Thyroid gland (tissue), 4 donors: ENCODE measurements at places on chromosomes 13 and 19. TPM values are rescaled to one million over a fixed set of nuclear protein-coding genes. Genes with fewer than 3 reads are reported as not detected.

GRCh38 chr19:30287973-30288372, 84.2 kb upstream of the ZNF536 start:
- no peaks in the 10 kb centered on the region for H3K36me3 ChIP-seq
- no peak overlapping the region for H3K4me3 ChIP-seq
- no peak for DNase-seq

GRCh38 chr19:6378041-6378440, 2.3 kb upstream of the PSPN start:
- H3K4me1 ChIP-seq = peaks cover 20% of the 10 kb centered on the region
- no peak overlapping the region for H3K4me3 ChIP-seq

GRCh38 chr19:57241176-57241575, 744 bp downstream of the ZNF805 start:
- H3K4me3 ChIP-seq = peak overlapping the region; percentile 94
- no peaks in the 10 kb centered on the region for H3K27me3 ChIP-seq
- DNase-seq = no peak
- peaks cover 15% of the 10 kb centered on the region for H3K36me3 ChIP-seq

DNA sequence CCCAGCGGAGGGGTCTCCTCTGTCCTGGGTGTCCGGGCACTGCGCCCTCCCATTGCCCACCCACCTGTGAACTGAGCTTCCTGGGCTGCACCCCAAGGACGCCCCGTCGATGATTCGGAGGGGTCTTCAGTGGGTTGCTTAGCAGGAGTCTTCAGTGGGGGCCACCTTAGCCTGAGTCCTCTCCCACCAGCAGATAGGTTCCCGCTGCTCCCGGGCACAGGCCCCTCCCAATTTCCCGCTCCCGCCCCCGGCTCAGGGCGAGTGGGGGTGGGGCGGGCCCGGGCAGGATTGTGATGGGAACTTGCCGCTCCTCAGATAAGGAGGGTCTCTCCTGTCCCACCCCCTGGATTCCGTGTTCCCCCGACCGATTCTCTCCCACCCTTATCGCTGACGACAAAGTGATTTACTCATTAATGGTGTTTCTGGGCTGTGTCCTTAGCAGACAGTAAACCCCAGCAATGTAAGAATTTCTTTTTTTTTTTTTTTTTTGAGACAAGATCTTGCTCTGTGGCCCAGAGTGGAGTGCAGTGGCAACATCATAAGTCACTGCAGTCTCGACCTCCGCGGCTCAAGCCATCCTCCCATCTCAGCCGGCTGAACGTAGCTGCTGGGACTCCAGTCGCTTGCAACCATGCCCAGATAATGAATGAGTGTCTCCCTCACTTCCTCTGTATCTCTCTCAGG, 655 bp upstream of the S1PR5 start:
- H3K27ac ChIP-seq = no peak overlapping the region
- H3K4me1 ChIP-seq = peaks cover 13% of the 10 kb centered on the region
- no peaks in the 10 kb centered on the region for H3K36me3 ChIP-seq
- no peak overlapping the region for H3K4me3 ChIP-seq
- peaks cover 11% of the 10 kb centered on the region for H3K27me3 ChIP-seq
- DNase-seq = no peak

- H3K36me3 ChIP-seq = no peaks in the 10 kb centered on the region
- H3K27me3 ChIP-seq = no peaks in the 10 kb centered on the region
- peaks cover 17% of the 10 kb centered on the region for H3K4me1 ChIP-seq
These were observed 45.3 kb downstream of the FNDC3A start for GRCh38 chr13:49020940-49021553.

- no peak overlapping the region for H3K27ac ChIP-seq
- no peaks in the 10 kb centered on the region for H3K27me3 ChIP-seq
- peak; percentile 79 for DNase-seq
- no peaks in the 10 kb centered on the region for H3K4me1 ChIP-seq
- no peak overlapping the region for H3K4me3 ChIP-seq
These were observed 58.7 kb downstream of the MRPL57 start for GRCh38 chr13:21235174-21235573.

DNA sequence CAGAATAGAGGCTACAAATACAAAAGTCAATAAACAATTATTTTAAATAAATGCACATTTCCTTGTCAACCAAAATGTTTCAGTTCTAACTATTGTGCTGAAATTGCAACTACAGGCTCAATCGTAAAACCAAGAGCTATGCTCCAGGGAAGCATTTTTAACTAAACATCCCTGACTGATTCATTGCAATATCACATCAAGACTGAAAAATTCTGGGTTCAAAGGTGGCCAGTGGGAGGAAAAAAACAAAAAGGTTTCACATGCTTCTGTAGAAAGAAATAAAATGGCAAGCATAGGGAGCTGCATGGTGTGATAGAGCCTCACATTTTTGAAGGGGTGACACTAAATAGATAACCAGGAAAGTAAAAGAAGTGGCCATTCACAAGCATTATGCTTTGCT, 862.8 kb downstream of the PCDH9 start:
- H3K4me1 ChIP-seq = no peaks in the 10 kb centered on the region
- no peak overlapping the region for H3K4me3 ChIP-seq
- no peaks in the 10 kb centered on the region for H3K36me3 ChIP-seq
- no peaks in the 10 kb centered on the region for H3K27me3 ChIP-seq

- H3K4me1 ChIP-seq = no peaks in the 10 kb centered on the region
- H3K36me3 ChIP-seq = no peaks in the 10 kb centered on the region
- no peak for DNase-seq
- no peak overlapping the region for H3K27ac ChIP-seq
- H3K4me3 ChIP-seq = no peak overlapping the region
These were observed 38.7 kb upstream of the GRTP1 start for GRCh38 chr13:113402471-113403254.

GRCh38 chr13:77386880-77387606, 60.1 kb upstream of the MYCBP2 start:
- no peak for DNase-seq
- no peak overlapping the region for H3K4me3 ChIP-seq
- no peaks in the 10 kb centered on the region for H3K27me3 ChIP-seq
- no peaks in the 10 kb centered on the region for H3K4me1 ChIP-seq
- H3K36me3 ChIP-seq = no peaks in the 10 kb centered on the region

DNA sequence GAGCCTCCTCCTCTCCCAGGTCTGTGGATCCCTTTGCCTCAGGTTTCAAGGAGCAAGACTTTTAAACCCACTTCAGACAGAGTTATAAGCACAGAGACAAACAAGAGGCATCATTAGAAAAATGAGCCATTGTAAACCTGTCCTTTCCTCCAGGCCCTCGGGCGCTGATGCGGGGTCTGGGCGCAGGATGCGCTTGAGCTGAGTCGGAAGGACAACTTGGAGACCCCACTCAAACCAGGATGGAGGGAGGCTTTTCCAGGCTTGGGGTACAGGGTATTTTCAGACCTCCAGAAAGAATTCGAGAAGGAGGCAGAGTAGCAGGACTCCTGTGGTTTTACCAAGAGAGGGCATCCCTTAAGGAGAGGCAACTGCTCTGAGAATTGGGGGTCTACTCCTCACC, 155.6 kb downstream of the NUFIP1 start:
- no peaks in the 10 kb centered on the region for H3K4me1 ChIP-seq
- DNase-seq = no peak
- no peak overlapping the region for H3K4me3 ChIP-seq
- H3K27me3 ChIP-seq = no peaks in the 10 kb centered on the region
- H3K27ac ChIP-seq = no peak overlapping the region

DNA sequence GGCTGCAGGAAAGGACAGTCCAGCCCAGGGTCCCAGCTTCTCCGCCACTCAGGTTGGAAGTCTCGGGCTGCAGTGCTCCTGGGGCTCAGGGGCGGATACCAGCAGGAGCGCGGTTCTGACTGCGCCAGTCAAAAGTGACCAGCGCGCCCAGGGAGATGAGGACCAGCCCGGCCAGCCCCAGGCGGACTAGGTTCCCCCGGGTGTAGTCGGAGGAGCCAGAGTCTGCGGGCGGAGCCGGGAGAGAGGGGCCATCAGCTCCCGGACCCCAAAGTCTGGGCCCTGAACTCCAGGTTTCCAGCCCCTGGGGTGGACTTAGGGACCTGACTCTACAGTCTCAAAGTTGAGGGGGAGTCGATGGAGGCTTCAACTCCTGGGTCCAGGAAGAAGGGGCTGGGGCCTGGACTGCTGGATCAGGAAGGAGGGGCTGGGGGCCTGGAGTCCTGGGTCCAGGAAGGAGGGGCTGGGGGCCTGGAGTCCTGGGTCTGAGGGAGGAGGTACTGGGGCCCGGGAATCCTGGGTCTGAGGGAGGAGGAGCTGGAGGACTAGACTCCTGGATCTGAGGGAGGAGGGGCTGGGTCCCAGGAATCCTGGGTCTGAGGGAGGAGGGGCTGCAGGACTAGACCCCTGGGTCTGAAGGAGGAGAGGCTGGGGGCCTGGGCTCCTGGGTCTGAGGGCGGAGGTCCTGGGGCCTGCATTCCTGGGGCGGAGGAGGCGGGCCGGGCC, 5.3 kb downstream of the OSCAR start:
- H3K4me3 ChIP-seq = peak overlapping the region; percentile 1
- DNase-seq = no peak
- peaks cover 4% of the 10 kb centered on the region for H3K27me3 ChIP-seq

DNA sequence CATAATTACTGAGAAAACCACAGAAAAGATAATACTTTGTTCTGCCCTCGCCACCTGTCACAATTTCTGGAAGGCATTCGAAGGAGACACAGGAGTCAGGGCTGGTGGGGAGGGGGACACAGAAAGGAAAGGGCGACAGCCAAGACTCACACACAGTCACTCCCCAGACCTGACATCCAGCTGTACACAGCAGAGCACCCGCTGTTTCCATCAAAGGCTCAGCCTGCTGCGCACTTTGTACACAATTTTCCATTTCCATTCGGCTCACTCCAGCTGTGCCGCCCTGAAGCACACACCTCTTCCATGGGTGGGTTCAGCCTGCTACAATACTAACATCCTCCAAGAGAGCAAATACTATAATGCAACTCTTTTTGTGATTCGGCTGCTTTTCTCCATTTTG, 38.0 kb downstream of the STK24 start:
- DNase-seq = no peak
- H3K27me3 ChIP-seq = no peaks in the 10 kb centered on the region
- peak overlapping the region; percentile 2 for H3K27ac ChIP-seq
- no peaks in the 10 kb centered on the region for H3K36me3 ChIP-seq
- H3K4me3 ChIP-seq = no peak overlapping the region

- peak overlapping the region; percentile 34 for H3K27ac ChIP-seq
- no peaks in the 10 kb centered on the region for H3K27me3 ChIP-seq
- DNase-seq = peak; percentile 12
- H3K4me1 ChIP-seq = peaks cover 9% of the 10 kb centered on the region
- H3K4me3 ChIP-seq = no peak overlapping the region
- H3K36me3 ChIP-seq = no peaks in the 10 kb centered on the region
These were observed 606 bp downstream of the SYNGR4 start for GRCh38 chr19:48364598-48365348.

- H3K4me1 ChIP-seq = no peaks in the 10 kb centered on the region
- H3K36me3 ChIP-seq = no peaks in the 10 kb centered on the region
- DNase-seq = no peak
- H3K4me3 ChIP-seq = no peak overlapping the region
- no peaks in the 10 kb centered on the region for H3K27me3 ChIP-seq
- no peak overlapping the region for H3K27ac ChIP-seq
These were observed 12.0 kb downstream of the FPR2 start for GRCh38 chr19:51772977-51773376.

DNA sequence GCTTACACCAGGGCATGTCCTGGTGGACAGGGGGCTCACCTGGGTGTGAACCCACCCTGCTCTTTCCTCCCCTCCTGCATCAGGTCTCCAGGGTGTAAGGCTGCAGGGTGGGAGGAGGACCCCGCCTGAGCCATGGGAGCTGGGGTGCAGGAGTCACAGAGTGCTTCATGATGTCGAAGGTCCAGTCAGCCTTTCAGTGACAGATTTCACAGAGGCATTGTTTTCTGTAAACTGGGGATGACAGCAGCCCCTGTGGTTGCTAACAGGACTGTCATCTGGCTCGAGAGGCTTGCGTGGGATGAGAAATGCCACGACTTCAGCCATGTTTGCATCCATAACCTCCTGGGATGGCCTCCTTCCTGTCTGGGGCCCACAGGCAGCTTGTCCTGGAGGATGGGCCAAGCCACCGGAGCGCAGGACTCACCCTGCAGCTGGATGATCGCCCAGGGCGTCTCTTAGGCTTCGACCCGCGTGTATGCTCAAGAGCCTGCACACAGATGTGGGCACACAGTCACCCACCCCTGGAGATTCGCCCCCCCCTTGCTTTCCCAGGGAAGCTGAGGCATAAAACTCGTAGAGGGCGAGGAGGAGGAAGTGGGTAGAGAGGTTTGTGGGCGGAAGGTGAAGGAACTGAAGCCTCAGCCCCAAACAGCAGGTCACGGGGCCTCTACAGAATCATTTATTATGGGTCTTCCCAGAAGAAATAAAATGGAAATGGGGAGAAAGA, 4.9 kb downstream of the NANOS3 start:
- H3K4me1 ChIP-seq = peaks cover 35% of the 10 kb centered on the region
- no peak overlapping the region for H3K4me3 ChIP-seq
- no peaks in the 10 kb centered on the region for H3K36me3 ChIP-seq
- H3K27ac ChIP-seq = peak overlapping the region; percentile 79
- H3K27me3 ChIP-seq = no peaks in the 10 kb centered on the region
- DNase-seq = peak; percentile 43

- no peak overlapping the region for H3K27ac ChIP-seq
- no peak for DNase-seq
- no peaks in the 10 kb centered on the region for H3K4me1 ChIP-seq
- no peak overlapping the region for H3K4me3 ChIP-seq
- H3K36me3 ChIP-seq = no peaks in the 10 kb centered on the region
- peaks cover under 1% of the 10 kb centered on the region for H3K27me3 ChIP-seq
These were observed 5.9 kb downstream of the CACNG7 start for GRCh38 chr19:53915000-53915399.

- no peak for DNase-seq
- H3K27me3 ChIP-seq = no peaks in the 10 kb centered on the region
- H3K36me3 ChIP-seq = peaks cover 39% of the 10 kb centered on the region
- H3K4me3 ChIP-seq = no peak overlapping the region
These were observed 3.4 kb downstream of the GGN start for GRCh38 chr19:38384209-38385027.

DNA sequence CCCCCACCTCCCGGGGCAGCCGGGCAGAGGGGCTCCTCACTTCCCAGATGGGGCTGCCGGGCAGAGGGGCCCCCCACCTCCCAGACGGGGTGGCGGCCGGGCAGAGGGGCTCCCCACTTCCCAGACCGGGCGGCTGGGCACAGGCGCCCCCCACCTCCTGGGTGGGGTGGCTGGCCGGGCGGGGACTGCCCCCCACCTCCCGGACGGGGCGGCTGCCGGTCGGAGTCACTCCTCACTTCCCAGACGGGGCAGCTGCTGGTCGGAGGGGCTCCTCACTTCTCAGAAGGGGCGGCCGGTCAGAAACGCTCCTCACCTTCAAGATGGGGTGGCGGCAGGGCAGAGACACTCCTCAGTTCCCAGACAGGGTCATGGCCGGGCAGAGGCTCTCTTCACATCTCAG, 43.9 kb downstream of the ZNF730 start:
- H3K4me3 ChIP-seq = no peak overlapping the region
- H3K27me3 ChIP-seq = no peaks in the 10 kb centered on the region
- no peaks in the 10 kb centered on the region for H3K4me1 ChIP-seq
- H3K36me3 ChIP-seq = no peaks in the 10 kb centered on the region
- DNase-seq = no peak

TEAD2 gene
- 19.5 TPM for total RNA-seq

LRRC63 gene
- not detected for total RNA-seq

KATNAL1 gene
- total RNA-seq = 9.6 TPM

F7 gene
- total RNA-seq = not detected

UHRF1 gene
- total RNA-seq = 0.67 TPM

MBD3L3 gene
- not detected for total RNA-seq

PALM3 gene
- total RNA-seq = 4.9 TPM

SIGLEC12 gene
- total RNA-seq = not detected
